Dorsolateral prefrontal cortex (tissue), 122 donors: ENCODE measurements at places on chromosomes 6 and 20.

DNA sequence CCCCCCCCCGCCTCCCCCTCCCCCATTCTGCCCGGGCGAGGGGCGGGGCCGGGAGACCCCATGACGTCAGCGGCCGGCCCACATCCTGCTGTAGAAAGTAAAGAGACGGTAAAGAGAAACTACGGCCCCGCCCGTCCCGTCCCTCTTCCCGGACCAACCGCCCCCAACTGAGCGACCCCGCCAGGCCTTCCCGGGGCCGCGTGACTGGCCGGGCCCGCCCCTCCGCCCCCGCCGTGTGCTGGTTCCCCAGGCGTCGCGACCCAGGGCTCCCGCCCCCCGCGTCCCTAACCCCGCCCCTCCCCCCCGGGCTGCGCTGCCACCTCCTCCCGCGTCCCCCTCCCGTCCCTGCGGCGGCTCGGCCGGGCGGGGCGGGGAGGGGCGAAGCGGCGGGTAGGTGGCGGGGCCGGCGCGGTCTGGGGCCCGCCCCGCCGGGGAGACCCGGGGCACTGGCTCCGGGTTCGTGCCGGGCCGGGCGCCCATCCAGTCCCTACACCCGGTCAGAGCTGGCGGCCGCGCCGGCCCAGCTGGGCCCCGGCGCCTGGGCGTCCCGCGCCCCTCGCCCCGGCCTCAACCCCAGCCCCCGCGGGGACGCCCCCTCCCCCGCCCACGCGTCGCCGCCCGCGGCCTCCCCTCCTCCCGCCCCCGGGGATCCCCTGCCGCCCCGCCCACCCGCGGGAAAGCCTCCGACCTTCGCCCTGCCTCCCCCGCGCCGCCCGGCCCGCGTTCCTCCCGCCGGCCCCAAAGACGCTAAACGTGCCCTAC, 655 bp upstream of the HIVEP1 start:
- peak; percentile 90 for DNase-seq

DNA sequence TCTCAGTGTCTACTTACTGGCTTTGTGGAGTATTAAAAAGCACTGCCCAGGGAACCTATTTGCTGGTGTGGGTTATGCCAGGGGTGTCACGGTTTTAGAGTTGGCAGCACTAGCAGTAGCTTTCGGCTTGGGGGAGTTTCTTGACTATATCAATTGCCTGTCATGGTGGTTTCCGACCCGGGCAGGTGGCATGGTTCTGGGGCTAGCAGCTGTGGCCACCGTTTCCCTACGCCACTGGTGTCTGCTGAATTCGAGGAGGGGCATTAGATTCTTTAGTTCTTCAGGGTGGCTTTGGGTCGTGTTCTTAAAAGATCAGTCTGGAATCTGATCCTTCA, 55.6 kb upstream of the FOXC1 start:
- DNase-seq, result no peak

GRCh38 chr6:168130168-168130696, 51.2 kb upstream of the FRMD1 start:
- no peak for DNase-seq

GRCh38 chr6:81758221-81758620, 5.7 kb upstream of the TENT5A start:
- no peak for DNase-seq

DNA sequence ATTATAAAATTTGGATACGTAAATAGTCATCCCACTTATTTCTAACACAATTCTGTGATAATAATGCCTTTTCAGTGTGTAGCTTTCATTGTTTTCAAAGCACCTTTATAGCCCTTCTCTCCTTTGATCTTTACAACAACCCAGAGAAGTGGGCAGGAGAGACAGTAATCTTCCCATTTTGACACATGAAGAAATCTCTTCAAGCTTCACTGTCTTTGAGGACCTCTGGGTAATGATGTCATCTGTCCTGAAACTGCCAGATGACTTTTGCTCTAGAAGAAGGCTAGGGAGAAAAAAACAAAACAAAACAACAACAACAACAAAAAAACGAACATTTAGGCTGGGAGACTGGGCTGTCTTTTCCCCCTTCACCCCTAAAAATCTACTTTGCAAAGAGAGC, 203.0 kb downstream of the KCNQ5 start:
- DNase-seq, result no peak

- no peak for DNase-seq
These were observed 97.1 kb upstream of the PTPN1 start for GRCh38 chr20:50413088-50413500.

DNA sequence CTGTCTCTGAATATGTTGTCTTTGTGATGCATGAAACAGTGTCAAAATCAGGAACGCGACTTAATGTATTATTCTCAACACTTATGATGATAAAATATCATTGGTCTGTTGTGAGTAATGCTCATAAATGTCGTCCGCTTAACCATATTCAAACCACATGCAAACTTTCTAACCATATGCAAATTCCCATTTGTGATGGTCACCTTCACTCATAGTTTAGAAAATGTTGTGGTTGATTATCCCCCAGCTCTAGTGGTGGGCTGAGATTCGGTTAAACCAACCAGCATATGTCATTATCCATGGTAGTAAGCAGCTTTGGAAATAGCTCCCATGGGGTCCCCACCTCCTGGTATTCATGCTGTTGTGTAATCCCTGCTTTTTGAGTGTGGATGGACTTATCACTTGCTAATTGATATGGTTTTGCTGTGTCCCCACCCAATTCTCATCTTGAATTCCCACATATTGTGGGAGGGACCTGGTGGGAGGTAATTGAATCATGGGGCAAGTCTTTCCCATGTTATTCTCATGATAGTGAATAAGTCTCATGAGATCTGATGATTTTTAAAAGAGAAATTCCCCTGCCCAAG, 360.0 kb upstream of the TSHZ2 start:
- no peak for DNase-seq

DNA sequence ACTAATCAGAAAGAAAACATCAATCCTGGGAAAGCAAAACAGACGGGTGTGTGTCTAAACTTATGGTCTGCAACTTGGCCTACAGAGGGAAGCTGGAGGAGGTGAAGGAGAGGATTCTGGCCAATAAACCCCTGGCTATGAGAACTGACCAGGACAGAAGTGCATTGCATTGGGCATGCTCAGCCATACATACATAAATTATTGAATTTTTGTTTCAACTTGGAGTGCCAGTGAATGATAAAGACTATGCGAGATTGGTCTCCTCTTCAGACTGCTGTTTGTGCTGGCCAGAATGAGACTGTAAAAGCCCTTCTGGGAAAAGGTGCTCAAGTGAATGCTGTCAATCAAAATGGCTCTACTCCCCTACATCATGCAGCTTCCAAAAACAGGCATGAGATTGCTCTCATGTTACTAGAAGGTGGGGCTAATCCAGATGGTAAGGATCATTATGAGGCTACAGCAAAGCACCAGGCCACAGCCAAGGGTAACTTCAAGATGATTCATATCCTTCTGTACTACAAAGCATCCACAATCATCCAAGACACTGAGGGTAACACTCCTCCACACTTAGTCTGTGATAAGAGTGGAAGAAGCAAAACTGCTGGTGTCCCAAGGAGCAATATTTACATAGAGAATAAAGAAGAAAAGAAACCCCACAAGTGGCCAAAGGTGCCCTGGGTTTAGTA, 17.4 kb downstream of the ADNP start:
- no peak for DNase-seq

DNA sequence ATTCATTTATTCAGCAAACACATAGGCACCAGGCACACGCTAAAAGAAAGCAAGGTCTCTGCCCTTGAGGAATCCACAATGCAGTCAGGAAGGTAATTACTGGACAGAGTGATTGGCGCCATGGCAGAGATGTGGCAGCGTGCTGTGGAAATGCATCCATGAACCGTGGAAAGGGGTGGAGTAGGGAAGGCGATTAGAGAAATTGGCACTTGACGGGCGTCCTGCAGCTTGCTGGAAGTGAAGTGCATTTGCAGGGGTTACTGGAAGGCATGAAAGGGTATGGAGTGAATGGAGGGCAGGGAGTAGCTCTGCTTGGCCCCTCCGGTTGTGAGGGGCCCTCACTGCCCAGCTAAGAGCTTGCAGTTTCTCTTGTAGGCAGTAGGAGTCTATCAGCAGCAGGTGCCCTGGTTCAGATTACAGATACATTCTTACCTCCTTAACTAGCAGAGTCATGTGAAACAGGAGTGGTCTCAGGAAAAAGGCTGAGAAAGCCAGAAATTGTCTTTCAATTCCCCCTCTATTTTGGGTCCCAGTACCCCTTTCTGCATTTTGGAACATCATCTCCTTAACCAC, 122.5 kb upstream of the TIAM2 start:
- no peak for DNase-seq

DNA sequence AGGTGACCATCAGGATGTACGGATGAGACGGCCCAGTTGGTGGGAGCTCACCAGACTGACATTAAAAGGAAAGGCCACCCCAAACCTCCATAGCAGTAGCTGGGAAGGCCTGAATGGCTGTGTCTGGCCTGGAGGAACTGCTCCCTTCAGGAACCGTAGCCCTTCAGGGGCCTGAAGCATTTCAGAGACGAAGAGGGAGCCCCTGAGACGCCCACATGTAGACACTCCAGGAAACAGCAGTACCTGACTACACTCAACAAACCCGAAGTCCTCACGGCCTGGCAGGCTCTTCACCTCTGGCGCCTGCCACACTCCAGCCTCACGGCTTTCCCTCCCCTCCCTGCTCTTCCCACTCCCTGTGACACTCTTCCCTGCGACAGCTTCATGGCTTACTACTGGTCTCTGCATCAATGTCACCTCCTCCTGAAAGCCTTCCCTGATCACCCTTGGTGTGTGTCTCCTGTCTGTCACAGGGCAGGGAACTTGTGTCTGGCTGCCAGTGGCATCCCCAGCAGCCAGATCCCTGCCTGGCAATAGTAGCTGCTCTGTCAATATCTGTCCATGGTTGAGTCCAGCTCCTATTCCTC, 14.6 kb upstream of the STX16 start:
- no peak for DNase-seq

GRCh38 chr20:36050436-36051317, 82.3 kb downstream of the CNBD2 start:
- DNase-seq, result peak; percentile 91

DNA sequence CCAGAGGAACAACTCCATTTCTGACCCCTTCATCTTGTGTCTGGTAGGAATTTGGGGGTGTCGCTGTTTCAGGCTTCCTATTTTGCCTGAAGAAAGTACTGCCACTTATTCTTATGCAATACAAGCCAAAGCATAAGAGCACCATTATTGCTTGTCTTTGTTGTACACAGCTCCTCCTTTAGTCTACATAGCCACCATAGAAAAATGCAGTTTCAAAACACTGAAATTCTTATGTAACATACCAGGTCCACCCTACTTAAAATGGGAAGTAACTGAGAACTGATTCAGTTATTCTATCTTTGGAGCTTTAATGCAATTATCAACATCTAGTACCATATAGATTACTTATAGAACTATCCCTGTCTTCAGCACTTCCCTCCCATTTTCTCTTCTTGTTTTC, 255.5 kb downstream of the ARHGAP18 start:
- DNase-seq, result no peak

- DNase-seq, result no peak
These were observed 25.8 kb upstream of the CCN6 start for GRCh38 chr6:112027942-112028674.

DNA sequence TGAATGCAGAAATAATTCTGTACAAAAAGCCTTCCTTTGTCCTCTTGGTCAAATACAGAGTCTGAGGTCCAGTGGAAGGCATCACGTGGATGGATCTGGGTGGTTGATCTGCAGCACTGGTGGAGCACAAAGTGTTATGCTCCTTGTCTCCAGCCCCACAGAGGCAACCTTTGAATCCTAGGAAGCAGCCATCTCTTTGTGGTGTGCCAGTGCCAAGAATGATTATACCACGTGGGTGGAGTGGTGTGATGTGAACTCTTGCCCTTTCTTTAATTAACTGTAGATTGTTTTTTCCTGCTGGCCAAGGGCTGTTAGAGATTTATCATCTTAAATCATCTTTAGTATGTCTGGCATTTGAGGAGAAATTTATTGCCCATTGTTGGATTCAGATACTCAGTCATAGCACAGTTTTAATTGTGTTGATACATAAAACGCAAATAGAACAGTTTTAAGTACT, 31.1 kb downstream of the NCOA7 start:
- peak; percentile 39 for DNase-seq

GRCh38 chr6:36171573-36171972, 25.0 kb upstream of the BRPF3 start:
- DNase-seq, result no peak

DNA sequence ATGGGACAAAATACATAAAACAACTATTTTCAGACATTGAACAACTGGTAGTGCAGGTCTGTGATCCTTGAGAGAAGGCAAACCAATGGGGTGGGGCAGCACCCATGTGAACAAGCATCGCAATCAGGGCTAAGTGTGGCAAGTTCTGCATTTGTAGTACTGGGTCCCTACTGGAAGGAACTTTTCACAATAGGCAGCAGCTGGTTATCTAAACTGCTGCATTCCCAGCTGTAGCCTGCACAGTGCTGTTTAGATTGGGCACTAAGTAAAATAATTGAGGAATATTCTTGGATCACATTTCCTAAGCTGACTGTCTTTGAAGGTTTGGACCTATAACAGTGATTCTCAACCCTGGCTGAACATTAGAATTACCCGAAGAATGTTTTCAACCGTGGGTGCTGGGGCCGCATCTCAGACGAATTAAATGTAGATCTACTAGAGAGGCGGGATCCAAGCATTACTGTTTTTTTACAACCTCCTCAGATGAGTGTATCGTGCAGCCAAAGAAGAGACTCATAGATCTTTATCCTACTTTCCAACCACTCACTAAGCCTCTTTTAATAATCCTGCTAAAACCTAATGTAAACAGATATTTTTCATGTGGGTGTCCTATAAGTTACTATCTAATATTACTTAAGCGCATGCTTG, 12.4 kb upstream of the MAP3K4 start:
- DNase-seq, result no peak

GRCh38 chr6:124076336-124077048, 272.8 kb downstream of the NKAIN2 start:
- no peak for DNase-seq

- peak; percentile 15 for DNase-seq
These were observed 222.9 kb downstream of the PREX1 start for GRCh38 chr20:48604936-48605335.

DNA sequence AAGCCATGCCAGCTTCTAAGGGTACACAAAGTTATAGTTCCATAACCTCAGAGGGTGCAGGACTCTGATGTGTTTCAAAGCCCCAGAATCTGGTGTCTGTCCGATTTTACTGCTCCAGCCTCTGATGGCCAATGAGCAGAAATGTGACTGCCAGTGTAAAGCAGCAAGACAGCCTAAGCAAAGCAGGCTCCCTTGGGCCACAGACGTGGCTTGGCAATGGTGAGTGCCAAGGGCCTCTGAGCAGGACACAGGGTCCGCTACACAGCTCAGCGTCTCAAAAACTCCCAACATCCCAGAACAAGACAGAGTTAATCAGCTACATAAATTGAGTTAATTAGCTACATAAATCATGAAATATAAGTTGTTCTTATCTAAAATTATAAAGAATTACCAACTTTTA, 69.2 kb downstream of the PCSK2 start:
- no peak for DNase-seq

- no peak for DNase-seq
These were observed 75.0 kb downstream of the MDGA1 start for GRCh38 chr6:37622646-37623071.
